IPS DF 6.9 (cell line): ENCODE measurements at places on chromosomes 12 and 14.

GRCh38 chr12:130212384-130212989 is 50.2 kb downstream of the FZD10 start:
- DNase-seq: no peak

DNA sequence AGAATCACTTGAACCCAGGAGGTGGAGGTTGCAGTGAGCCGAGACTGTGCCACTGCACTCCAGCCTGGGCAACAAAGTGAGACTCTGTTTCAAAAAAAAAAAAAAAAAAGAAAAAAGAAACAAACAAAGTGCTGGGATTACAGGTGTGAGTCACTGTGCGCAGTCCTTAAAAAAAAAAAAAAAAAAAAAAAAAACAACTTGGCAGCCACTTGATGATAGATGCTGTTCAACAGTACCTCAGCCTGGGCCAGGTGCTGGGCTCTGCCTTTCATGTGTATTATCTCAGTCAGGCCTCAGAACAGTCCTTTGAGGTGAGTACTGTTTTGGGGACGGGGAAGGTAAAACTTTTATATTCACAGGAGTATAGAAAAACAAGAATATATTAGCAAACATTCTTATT is 9.6 kb downstream of the ACADS start:
- no peak for DNase-seq

DNA sequence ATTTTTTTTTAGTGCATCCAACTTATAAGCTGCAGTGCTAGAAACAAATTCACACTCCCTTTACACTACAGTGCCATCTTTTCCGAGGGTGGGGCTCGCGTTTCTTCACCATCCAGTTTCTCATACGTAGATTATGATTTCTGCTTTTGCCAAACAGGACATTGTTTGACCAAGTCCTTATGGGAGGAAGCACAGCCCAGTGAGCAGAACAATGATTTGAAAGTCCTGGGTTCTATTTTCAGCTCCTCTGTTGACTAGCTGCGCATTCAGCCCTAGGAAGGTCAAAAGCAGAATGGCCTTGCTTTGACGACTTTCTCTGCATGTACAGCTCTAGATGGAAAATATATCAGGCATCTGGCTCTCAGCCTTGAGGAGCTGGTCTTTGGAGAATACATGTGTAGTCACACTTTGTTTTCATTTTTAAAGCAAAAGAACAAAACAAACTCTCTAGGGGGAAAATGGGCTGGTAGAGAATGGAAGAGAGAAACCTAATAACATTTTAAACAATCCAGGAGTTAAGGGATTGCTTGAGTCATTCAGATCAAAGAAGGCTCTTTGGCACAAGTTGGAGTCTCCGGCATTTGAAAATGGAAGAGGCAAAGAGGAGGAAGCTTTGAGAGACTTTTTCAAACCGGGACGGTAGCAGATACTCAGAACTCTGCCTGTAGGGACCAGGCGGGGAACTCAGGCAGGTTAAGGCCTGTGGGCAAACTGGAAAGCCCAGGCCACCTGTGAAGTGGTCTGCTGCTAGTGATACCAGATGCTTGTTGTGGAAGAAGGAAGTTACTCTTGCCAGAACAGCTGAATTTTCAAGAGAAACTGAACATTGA is 257.3 kb upstream of the PLEKHG7 start:
- no peak for DNase-seq

DNA sequence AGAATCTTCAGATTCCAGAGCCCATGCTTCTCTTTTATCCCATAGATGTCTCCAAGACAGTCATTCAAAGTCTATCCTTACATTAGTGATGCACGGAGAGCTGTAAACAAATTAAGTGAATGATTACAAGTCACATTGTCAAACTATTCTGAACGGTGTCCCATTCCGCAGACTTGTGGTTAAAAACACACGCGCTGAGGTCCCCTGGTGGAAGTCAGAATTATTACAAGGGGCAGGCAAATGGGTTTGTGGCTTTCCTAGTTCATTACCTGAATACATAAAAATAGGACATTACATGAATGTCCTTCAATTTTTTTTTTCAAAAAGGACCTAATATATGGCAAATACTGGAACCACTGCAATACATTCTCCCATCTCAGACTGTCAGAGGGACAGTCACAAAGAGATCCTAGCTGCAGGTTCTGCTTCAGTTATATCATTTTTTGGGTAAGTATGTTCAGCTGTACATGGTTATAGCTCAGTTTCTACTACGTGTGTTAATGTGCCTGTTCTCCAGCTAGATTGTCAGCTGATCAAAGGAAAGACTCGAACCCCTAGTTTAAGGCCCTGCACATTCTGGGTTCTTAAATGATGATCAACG is 53.1 kb upstream of the STON2 start:
- DNase-seq: no peak

GRCh38 chr12:6226002-6226678 is 25.9 kb downstream of the CD9 start:
- DNase-seq: no peak

- DNase-seq: no peak
These were observed 21.8 kb upstream of the RTRAF start for GRCh38 chr14:51967521-51967920.

DNA sequence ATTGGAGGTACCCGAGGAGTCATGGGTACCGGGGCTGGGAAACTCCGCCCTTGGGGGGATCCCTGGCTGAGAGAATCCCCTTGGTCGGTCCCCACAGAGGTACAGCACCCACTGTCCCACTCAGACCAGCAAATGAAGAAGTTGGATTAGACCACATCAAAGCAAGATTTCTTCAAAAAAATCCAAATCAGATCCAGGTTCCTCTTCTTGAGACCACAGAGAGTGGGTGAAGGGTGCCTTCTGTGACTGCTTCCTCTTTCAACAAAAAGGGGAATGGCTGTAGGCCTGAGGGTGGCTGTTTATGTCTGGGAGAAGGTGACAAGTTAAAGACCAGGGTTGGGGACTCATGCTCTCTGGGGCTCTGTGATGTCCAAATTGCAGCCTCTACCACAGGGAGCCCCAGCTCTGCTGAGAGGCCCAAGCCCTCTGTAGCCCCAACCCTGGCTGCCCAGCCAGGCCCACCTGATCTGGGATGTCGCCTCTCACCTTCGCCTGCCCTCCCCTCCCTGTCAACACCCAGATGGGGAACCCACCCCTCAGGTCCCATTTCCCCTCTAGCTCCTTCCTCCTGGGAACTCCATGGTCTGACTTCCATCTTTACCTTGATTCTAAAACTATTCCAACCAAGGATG is 50.9 kb downstream of the ZFP36L1 start:
- no peak for DNase-seq

GRCh38 chr12:130514149-130514551 is 176.5 kb downstream of the PIWIL1 start:
- DNase-seq: no peak

GRCh38 chr12:64752032-64752431 is 7.2 kb downstream of the GNS start:
- DNase-seq: no peak

- DNase-seq: no peak
These were observed 24.4 kb upstream of the DUSP16 start for GRCh38 chr12:12586879-12587675.

DNA sequence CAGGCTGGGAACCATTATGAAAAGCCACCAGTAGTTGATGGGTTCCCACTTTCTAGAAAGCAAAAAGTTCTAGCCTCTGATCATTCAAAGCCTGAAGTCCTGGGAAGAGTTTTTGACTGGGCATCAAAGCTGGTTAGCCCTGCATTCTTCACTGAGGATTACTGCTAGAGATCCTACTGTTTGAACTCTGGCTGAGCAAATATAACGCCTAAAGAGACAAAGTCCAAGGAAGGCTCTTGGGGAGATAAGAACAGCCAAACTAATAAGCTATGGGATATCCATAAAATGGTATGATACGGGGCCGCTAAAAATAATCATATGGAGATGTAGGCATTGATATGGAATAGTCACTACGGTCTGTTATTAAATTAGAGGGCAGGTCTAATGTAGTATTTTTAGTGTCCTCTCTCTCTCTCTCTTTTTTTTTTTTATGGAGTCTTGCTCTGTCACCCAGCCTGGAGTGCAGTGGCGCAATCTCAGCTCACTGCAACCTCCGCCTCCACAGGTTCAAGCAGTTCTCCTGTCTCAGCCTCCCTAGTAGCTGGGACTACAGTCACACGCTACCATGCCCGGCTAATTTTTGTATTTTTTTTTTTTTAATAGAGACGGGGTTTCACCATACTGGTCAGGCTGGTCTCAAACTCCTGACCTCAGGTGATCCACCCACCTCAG is 35.5 kb downstream of the PLXNC1 start:
- DNase-seq: no peak

DNA sequence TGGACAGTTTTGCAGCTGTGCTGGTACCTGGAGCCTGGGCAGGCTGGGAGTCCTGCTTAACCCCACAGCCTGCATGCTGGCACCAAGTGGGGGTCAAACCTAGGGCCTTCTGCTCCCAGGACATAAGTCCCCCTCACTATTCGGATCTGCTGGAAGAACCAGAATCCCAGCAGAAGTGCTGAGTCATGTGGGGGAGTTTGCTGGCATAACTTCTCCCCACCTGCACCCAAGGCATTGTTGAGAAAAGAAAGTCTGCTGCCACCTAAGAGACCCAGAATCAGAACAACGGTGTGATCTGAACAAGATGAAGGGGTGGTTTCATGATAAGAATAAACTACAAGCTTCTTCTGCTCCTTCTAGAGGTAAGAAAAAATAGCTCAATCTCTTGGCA is 102.7 kb downstream of the RBM19 start:
- no peak for DNase-seq

DNA sequence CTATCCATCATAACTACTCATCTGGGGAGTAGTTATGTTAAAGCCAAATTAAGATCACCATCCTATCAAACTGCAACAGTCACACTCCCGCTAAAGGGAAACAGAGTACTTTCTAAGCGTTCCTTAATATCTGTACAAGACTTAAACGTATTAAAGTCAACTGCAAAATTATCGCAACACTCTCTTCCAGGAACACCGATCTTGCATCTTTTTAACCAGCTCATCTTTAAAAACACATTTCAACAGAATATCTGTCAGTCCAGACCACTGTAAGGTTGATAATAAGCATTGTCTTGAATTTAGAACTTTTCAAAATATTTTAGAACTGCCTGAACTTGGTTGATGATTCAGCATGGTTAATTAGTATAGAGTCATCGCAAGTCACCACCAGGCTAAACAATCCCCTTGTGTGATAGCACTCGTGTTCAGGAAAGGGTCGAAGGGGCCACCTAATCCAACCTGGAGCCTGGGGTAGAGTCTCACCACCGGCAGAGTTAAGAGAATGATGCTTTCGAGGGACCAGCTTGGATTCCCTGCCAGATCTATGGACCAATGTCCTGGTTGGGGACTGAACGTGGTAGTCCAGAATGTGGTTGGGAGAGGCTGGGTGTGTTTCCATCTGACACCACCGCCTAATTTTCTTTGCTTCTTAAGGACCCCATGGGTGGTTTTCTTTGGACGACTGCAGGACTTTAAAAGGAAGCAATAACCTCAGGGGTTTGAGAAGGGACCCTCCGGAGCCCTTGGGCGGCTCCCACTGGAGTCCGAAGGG is 890 bp downstream of the SPTLC2 start:
- DNase-seq: no peak

GRCh38 chr14:102537981-102538601 is 28.5 kb upstream of the ANKRD9 start:
- no peak for DNase-seq

DNA sequence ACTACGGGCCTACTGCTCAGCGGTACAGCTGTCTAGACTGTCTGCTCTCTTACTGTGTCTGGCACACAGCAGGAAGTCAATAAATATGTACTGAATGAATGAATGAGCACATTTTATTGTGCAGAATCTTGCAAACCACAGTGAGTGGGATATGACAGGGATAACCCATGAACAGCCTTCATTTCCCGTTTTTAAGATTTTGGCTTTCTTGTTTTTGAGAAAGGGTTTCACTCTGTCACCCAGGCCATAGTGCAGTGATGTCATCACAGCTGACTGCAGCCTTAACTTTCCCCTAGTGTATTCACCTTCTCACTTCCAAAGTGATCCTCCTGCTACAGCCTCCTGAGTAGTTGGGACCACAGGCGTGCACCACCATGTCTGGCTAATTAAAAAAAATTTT is 203.1 kb downstream of the AEBP2 start:
- DNase-seq: no peak

GRCh38 chr12:129101816-129102215 is 248.5 kb downstream of the GLT1D1 start:
- no peak for DNase-seq

DNA sequence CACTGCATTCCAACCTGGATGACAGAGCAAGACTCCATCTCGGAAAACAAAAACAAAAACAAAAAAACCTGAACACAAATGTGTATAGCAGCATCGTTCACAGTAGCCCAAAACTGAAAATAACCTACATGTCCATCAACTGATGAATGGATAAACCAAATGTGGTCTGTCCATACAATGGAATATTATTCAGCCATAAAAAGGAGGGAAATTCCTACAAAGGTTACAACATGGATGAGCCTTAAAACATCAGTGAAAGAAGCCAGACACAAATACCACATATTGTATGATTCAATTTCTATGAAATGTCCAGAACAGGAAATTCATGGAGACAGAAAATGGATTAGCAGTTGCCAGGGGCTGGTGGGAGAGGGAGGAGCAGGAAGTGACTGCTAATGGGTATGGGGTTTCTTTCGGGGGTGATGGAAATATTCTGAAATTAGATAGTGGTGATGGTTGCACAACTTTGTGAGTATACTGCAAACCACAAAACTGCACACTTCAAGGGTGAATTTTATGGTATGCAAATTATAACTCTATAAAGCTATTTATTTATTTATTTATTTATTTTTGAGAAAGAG is 4.0 kb downstream of the MYL2 start:
- no peak for DNase-seq

DNA sequence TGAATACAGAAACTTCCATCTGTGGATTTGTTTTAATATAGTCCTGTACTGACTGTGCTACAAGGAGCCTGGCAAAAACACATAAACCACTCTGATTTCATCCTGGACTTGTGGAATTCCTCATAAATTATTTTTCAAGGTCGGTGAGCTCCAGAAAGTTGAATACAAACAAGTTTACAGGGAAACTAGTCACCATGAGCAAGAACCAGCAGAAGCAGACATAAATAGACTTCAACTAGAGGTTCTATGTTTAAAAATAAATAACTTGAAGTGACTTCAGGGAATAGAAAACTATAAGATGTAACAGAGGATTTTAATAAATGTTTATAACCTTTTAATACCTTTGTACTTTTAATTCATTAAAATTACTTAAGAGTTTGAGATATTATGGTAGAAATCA is 63.5 kb downstream of the EFCAB11 start:
- no peak for DNase-seq

GRCh38 chr12:48165089-48165981 is 8.0 kb upstream of the ASB8 start:
- no peak for DNase-seq

GRCh38 chr14:36580141-36580855 is 2.1 kb downstream of the NKX2-8 start:
- no peak for DNase-seq

DNA sequence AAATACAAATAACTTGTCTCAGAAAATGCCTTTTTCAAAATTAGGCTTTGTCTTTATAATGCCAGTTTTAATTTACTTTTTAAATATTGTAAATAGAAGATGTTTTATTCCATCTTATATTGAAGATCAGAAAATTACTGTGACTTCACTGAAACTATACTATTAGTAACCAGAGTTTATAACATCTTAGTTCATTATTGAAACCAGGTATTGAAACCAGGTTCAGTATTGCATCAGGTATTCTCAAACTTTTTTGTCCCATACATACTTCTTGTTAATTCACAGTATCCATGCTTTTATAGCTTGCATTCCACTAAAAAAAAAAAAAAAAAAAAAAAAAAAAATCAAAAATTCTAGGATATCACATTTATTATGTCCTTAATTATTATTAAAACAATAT is 227.5 kb downstream of the GXYLT1 start:
- no peak for DNase-seq
